ENCODE measurements at places on chromosomes 1 and 21. TPM values are rescaled to one million over a fixed set of nuclear protein-coding genes. Genes with fewer than 3 reads are reported as not detected.

The CFAP107 gene
- not detected for total RNA-seq

The FAM177B gene
- not detected for total RNA-seq

The LAMB3 gene
- total RNA-seq: 7.5 TPM

The ANGPTL1 gene
- 21.9 TPM for total RNA-seq

The ATP1A4 gene
- total RNA-seq: 0.22 TPM

Data from ovary (tissue), 10 donors.